ENCODE measurements at places on chromosomes 13 and 19.

GRCh38 chr13:32141462-32141861, 109.9 kb downstream of the FRY start:
- DNase-seq = no peak

GRCh38 chr13:19658831-19659230, 25.4 kb downstream of the MPHOSPH8 start:
- DNase-seq = no peak

- no peak for DNase-seq
Observed at GRCh38 chr13:99133230-99133629, 67.4 kb upstream of the UBAC2 start.

- DNase-seq = no peak
Observed at GRCh38 chr19:12891553-12892021, 627 bp downstream of the GCDH start.

DNA sequence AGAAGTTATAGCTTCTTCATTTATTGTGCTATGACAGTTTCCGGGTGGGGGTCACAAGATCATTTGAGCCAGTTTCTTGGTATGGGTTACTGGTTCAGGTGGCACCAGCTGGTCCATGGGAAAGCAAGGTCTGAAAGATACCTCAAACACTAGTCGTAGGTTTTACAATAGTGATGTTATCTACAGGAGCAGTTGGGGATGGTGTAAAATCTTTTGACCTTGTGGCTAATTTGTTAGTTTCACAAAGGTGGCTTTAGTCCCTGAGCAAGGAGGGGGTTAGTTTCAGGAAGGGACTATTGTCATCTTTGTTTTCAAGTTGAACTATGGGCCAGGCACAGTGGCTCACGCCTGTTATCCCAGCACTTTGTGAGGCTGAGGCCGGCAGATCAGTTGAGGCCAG, 24.6 kb downstream of the CHST8 start:
- DNase-seq = no peak

DNA sequence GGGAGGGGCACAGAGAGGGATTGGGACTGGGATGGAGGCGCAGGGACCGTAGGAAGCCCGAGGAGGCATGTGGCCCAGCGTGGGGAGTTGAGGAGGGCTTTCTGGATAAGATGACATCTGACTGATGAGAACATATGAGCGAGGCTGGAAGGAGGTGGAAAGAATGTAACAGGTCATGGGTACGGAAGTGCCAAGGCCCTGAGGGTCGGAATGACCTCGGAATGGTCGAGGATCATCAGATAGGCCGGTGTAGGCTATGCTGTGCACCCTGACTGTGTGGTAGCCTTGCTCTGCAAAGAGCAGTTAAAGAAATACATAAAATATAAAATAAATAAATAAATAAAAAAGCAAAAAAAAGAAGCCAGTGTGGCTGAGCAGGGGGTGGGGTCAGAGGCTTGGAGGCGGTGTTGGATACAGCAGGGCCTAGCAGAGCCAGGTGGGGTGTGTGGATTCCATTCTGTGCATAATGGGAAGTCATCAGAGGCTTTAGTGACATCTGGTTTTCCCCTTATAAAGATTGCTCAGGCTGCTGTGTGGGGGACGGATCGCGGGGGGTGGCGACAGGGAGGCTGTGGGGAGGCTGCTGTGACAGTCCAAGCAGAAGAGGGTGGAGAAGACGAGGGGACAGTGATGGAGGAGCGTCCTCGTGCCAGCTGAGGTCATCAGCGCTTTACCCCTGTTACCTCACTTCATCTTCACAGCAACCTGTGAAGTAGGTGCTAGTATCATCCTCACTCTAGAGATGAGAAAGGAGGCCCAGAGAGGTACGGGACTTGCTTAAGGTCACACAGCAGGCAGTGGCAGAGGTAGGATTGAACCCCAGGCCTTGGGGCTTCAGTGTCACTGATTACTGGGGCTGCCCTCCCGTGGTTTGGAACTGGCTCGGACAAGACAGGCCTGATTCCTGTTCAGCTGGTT, 5.0 kb downstream of the PAK4 start:
- no peak for DNase-seq

GRCh38 chr13:75426421-75426820, 55.5 kb downstream of the TBC1D4 start:
- DNase-seq = no peak
